Lung (tissue), 17 donors: ENCODE measurements at places on chromosomes 4 and X. TPM values are rescaled to one million over a fixed set of nuclear protein-coding genes. Genes with fewer than 3 reads are reported as not detected.

- H3K4me1 ChIP-seq, result no peaks in the 10 kb centered on the region
- no peak overlapping the region for H3K4me3 ChIP-seq
- H3K27me3 ChIP-seq, result no peaks in the 10 kb centered on the region
- no peaks in the 10 kb centered on the region for H3K36me3 ChIP-seq
- H3K27ac ChIP-seq, result no peak overlapping the region
- DNase-seq, result no peak
These were observed 6.4 kb downstream of the C4orf54 start for GRCh38 chr4:99651016-99651769.

Gene PAGE1
- total RNA-seq, result not detected

Gene SMIM10
- 4.0 TPM for total RNA-seq

Gene CHRDL1
- 9.6 TPM for total RNA-seq

DNA sequence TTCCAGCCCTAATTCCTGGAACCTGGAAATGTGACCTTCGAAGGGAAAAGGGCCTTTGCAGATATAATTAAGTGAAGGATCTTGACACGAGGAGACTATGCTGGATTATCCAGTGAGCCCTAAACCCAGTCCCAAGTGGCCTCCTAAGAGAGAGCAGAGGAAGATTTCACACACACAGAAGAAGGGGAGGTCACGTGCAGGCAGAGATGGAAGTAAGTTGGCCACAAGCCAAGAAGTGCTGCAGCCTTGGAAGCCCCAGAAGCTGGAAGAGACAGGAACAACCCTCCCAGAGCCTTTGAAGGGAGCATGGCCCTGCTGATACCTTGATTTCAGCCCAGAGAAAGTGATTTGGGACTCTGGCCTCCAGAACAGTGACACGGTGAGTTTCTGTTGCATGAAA, 51.9 kb downstream of the EVC2 start:
- no peaks in the 10 kb centered on the region for H3K27me3 ChIP-seq
- peak; percentile 43 for DNase-seq
- no peak overlapping the region for H3K4me3 ChIP-seq
- H3K27ac ChIP-seq, result no peak overlapping the region
- H3K4me1 ChIP-seq, result no peaks in the 10 kb centered on the region

- no peaks in the 10 kb centered on the region for H3K36me3 ChIP-seq
- no peak overlapping the region for H3K27ac ChIP-seq
- no peak overlapping the region for H3K4me3 ChIP-seq
- no peaks in the 10 kb centered on the region for H3K4me1 ChIP-seq
- DNase-seq, result no peak
- H3K27me3 ChIP-seq, result no peaks in the 10 kb centered on the region
These were observed 33.7 kb downstream of the WDR17 start for GRCh38 chr4:176099314-176099713.
